ENCODE measurements at places on chromosomes 3 and 15.

DNA sequence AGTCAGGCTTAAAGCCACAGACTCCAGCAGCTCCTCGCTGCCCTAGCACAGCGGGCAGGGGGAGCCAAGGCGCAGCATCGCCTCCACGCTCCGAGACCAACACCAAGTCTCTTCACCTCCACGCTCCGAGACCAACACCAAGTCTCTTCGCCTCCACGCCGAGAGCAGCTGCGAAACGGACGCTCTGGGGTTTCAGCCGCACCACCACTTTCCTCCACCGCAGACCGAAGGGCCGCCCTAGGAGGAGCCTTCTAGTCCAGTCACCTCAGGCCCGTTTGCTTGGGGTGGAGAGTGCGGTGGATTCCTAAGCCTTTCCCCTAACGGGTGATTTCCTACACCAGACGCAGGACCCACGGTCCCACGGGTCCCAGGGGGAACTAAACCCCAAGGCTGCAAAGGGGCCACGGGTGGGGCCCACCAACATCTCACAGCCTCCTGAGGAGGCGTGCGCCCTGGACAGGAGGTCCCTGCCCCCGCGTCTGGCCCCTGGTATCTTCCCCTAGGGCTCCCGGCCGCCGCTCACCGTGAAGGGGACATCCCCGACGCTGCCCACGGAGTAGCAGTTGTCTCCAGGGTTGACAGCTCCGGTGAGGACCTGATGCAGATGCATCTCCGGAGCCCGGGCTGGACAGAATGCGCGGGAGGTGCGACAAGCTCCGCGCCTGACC is 501 bp downstream of the DMXL2 start:
- peak; percentile 34 for DNase-seq

DNA sequence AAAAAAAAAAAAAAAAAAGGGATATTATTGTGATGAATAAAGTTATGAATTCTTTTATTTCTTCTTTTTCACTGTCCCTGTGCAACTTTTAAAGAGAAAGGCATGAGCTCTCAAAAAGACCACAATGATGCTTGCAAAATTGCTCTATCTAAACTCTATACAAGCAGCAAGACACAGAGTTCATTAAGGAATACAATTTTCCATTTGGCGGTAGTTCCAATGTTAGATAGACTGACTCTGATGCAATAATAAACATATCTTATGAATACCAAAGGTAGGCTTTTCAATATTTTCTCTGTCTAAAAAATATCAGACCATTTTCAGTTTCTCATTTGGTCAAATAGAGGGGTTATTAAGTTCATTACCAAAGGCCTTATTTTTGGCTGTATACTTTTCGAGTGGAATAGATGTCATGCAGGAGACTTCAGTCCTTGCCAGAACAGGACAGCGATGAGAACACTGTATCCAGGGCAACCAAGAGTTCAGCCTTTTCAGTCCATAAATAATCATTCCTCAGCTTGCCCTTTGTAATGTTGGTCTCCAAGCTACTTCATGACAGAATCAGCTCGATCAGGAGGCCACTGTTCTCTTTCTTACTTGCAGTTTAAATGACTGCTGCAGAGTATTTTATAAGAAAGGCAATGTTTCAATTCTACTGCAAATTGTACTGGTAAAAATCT is 162.9 kb upstream of the FAM3D start:
- no peak for DNase-seq

- DNase-seq, result no peak
These were observed 22.6 kb downstream of the PDZRN3 start for GRCh38 chr3:73602170-73602569.

- DNase-seq, result no peak
These were observed 1.0 kb downstream of the USP8 start for GRCh38 chr15:50425219-50425618.

GRCh38 chr15:76464247-76464646 is 127.7 kb downstream of the ISL2 start:
- no peak for DNase-seq

DNA sequence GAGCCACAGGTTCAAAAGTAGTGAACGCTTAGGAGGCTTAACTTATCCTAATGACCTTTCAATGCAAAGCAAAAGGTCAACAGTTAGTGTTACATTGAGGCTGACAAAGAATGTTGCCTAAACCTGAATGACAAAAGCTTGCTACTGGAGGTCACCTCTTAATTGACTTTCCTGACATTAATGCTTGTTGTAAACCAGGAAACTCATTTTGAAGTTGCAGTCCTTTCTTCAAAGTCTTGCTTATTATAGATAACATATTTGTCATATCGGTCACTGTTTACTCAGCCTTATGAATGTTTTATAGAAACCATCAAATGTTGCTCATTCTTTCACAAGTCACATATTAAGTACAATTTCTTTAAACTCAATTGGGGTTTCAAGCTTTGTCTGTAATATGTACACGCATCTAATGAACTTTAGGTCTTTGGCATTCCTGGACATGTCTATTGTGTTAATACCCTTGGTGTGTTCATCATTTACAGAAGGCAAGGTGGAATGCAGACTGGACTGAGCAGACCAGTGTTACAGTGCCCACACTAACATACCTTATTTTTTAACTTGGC is 488.2 kb upstream of the NECTIN3 start:
- DNase-seq, result no peak

DNA sequence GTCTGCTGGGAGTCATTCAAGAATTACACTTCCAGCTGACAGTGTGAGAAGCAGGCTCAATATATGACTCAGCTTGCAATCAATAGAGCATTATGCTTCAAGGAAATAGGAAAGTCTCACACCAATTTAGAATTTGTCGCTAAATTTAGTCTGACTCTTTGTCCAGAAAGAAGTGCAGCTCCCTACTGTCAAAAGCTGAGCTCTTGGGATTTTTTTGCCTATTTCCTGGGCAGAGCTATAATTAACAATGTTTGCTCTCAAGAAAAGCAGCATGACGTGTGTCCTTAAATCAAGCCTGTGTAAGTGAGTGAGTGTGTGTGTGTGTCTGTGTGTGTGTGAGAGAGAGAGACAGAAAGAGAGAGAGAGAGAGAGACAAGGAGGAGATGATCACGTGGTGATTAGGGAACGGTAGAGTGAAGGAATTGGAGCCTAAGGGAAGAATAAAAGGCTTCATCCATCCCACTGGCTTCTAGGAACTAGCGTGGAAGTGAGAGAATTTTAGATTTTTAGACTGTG is 16.4 kb upstream of the SLC35G2 start:
- DNase-seq, result no peak

DNA sequence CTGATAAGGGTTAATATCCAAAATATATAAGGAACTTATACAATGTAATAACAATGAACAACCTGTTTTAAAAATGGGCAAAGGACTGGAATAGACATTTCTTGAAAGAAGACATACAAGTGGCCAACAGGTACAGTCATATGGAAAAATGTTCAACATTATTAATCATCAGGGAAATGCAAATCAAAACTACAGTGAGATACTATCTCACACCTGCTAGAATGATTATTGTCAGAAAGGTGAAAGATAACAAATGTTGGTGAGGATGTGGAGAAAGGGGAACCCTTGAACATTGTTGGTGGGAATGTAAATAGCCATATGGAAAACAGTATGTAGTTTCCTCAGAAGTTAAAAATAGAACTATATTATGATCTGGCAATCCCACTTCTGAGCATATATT is 20.4 kb downstream of the GOLM2 start:
- no peak for DNase-seq

GRCh38 chr3:147415874-147416273 is 6.7 kb downstream of the ZIC1 start:
- no peak for DNase-seq

GRCh38 chr3:102531686-102532085 is 96.9 kb downstream of the ZPLD1 start:
- no peak for DNase-seq

GRCh38 chr3:11908981-11909698 is 62.5 kb upstream of the TAMM41 start:
- DNase-seq, result peak; percentile 54

- no peak for DNase-seq
These were observed 849 bp upstream of the HDAC11 start for GRCh38 chr3:13479332-13479581.

- no peak for DNase-seq
These were observed 9.7 kb downstream of the ITIH4 start for GRCh38 chr3:52820736-52821135.

DNA sequence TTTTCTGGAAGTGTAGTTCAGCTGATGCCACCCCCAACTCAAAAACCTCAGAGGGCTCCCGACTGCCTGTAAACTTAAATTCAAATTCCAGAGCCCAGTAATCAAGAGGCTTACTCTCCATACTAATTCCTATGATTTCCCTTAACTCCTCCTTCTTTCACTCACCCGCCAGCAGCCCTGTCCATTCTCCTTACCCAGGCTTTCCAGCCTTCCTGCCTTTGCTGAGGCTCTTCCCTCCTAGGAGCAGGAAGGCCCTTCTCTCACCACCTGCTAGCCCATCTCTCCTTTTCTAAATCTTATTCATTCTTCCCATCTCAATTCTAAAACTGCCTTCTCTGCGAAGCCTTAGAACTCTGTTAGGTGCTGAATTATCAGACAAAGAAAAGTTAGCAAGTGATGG is 30.4 kb downstream of the RORA start:
- DNase-seq, result no peak

DNA sequence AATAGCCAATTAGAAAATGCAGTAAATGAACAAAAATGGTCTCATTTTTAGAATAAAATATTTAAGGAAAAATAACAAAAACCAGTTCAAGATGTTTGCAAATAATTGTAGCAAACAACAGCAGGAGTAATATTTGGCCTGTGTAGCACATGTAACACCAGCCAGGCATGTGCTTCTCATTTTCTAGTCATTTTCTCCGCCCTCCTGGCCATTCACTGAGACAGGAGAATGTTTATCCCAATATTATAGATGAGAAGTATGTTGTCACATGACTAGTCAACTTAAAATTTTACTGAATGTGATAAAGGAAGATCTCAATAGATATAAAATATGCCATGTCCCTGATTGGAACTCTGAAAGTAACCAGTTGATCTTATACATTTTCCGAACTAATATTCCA is 7.8 kb upstream of the ATP10A start:
- no peak for DNase-seq

DNA sequence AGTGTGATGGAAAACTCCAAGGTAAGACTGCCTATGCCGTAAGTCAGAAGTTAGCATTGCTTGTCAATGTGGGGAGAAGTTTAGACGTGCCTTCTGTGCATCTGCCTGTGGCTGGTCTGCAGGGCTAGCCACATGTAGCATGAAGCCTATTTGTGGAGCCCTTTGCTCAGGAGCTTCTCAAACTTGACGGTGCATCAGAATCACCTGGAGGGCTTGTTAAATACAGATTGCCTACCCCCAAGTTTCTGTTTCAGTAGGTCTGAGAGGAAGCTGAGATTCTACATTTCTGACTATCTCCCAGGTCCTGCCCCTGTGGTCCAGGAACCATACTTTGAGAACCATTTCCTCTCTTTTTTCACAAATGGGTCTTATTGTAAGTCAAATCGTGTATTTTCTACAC is 292.1 kb upstream of the TPM1 start:
- DNase-seq, result no peak

DNA sequence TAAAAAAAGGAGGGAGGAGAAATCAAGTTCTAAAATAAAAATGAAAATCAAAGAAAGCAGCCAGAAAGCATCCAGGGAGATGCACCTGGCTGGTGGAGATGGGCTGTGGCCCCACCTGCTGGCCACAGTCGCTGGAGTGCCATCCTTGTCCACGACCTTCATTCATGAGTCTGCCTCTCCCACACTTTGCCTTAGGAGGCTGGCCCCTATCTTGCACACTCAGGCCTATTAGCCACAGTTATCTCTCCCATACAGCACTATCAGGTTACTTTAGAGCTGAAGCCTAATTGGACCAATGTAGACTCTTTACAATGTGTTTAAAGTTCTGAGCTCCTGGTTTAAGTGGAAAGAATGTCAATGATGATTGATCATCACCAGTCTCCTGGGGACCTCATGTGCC is 392.0 kb upstream of the RORA start:
- no peak for DNase-seq

DNA sequence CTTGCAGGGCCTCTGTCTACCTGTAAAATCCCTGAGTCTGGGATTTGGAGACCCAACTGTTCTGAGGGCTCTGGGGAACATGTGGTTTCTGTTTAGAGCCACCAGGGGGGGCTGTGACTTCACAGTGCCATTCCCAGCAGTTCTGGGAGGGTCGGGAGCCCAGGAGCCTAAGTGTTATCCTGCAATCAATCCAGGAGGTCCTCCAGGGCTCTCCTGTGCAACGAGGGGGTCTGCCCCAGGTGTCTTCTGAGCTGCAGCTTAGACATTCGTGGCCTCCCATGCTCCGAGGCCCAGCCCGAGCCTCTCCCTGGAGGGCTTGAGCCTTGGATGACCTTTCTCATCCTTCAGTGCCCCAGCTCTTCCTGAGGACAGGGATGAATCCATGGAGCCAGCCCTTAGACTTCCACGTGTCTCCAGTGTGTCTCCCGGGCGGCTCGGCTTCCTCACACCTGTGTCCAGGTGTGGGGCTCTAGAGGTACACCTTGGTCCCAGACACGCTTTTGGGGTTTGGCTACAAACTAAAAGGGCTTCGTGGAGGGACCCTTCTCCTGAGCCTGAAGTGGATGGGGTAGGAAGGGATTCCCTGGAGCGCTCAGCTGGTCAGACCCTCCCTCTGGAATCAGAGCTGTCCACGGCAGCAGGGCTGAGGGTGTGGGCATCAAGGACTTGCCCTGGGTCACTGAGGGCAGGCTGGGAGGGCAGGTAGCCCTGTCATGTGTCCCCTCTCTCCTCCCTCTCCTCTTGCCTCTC is 20.3 kb upstream of the ABTB1 start:
- DNase-seq, result peak; percentile 51

DNA sequence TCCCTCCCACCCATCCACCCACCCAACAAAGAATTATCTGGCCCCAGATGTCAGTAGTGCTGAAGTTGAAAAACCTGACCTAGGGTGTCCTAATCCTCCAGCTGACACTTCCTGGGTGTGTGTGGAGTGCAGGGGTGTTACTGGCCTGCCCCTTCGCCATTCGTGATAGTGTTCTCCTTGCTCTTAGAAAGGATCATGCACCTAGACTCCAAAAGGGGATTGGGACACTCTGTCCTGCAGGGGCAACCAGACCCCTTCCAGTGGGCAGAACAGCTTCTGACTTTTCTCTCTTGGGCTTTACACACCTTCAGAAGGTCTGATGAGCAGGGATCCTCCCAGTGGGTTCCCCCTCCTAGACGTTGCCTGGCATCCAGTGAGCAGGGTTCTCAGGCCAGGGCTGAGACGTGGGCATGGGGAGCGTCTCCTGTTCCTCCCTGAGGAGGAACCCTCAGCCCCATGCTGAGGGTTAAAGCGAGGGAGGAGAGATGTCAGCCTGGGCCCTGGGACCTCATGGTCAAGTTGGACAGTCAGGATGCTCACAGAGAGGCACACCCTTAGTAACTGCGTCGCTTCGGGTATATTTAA is 75.0 kb downstream of the AAGAB start:
- no peak for DNase-seq

GRCh38 chr15:29352402-29352801 is 82.8 kb upstream of the NSMCE3 start:
- DNase-seq, result no peak

GRCh38 chr3:179715582-179715981 is 62.7 kb downstream of the USP13 start:
- DNase-seq, result no peak

Measured in CD4-positive, alpha-beta T cell treated with Interferon alpha-2 for 1 hour (primary cell).